SJCRH30 (cell line): ENCODE measurements at places on chromosomes 4 and X. TPM values are rescaled to one million over a fixed set of nuclear protein-coding genes. Genes with fewer than 3 reads are reported as not detected.

- H3K4me1 ChIP-seq = peaks cover 3% of the 10 kb centered on the region
- peak overlapping the region; percentile 75 for H3K27ac ChIP-seq
- no peaks in the 10 kb centered on the region for H3K36me3 ChIP-seq
- peak overlapping the region; percentile 70 for H3K4me3 ChIP-seq
- H3K27me3 ChIP-seq = no peaks in the 10 kb centered on the region
These were observed 58.5 kb downstream of the TSC22D3 start for GRCh38 chrX:107716816-107717700.

Gene OPHN1
- 5.2 and 6.7 TPM in 2 replicates for total RNA-seq

DNA sequence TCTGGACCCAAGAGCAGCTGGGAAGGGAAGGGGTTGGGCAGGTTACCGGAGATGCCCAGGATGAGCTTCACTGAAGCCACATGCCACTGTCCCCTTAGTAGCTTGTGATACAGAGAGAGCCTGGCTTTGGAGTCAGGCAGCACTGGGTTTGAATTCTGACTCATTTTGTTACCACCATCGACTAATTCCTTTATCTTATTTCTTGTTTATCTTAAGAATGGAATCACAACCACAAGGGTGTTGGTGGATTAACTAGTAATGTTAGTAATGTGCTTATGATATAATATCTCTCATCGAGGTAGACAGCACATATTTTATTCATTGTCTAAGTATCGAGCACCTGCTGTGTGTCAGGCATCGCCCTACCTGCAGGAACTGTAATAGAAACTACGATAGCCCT, 17.7 kb upstream of the STX18 start:
- H3K27ac ChIP-seq = no peak overlapping the region
- no peaks in the 10 kb centered on the region for H3K27me3 ChIP-seq
- peaks cover 16% of the 10 kb centered on the region for H3K4me1 ChIP-seq
- no peak for DNase-seq
- no peaks in the 10 kb centered on the region for H3K36me3 ChIP-seq

Gene HTR2C
- 0.04 and 0.05 TPM in 2 replicates for total RNA-seq

Gene UGT2A1
- not detected in 2 replicates for total RNA-seq

DNA sequence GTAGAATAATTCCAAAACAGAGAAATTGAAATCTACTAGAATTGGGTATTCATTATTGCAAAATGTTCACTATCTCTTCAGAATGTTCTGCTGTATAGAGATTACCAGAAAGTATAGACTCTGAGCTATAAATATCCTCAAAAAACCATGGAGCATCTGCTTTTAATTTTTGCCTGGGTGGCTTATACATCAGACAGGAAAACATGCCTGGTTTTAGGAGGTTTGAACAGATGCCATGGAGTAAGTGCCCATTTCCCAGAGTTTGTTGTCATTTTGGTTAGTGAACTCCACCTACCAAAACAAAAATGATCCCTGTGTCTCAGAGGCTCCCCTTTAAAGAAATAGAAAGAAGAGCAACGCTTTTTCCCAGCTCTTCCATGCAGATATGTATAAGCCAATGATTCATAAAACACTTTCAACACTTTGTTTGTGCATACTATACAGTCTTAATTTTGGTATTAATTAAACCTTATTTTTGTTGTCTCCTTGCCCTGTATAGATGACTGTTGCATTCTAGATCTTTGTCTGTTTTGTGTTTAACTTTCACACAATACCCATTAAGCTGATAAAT, 68.7 kb downstream of the MEPE start:
- H3K4me1 ChIP-seq = no peaks in the 10 kb centered on the region
- H3K27me3 ChIP-seq = no peaks in the 10 kb centered on the region; the same call in 1 of the 2 replicates
- no peak overlapping the region for H3K27ac ChIP-seq
- DNase-seq = no peak
- H3K4me3 ChIP-seq = no peak overlapping the region

GRCh38 chr4:5101571-5101970, 50.3 kb downstream of the STK32B start:
- H3K27ac ChIP-seq = no peak overlapping the region
- no peaks in the 10 kb centered on the region for H3K4me1 ChIP-seq
- DNase-seq = no peak

GRCh38 chr4:174935607-174936006, 17.4 kb downstream of the ADAM29 start:
- DNase-seq = no peak
- H3K4me1 ChIP-seq = no peaks in the 10 kb centered on the region
- H3K36me3 ChIP-seq = no peaks in the 10 kb centered on the region
- no peak overlapping the region for H3K27ac ChIP-seq
- H3K4me3 ChIP-seq = no peak overlapping the region
- no peaks in the 10 kb centered on the region for H3K27me3 ChIP-seq

Gene XAGE2
- total RNA-seq = not detected in 2 replicates

Gene F9
- not detected in 2 replicates for total RNA-seq

- DNase-seq = no peak
- H3K36me3 ChIP-seq = no peaks in the 10 kb centered on the region
- H3K27me3 ChIP-seq = no peaks in the 10 kb centered on the region
- no peak overlapping the region for H3K27ac ChIP-seq
- H3K4me3 ChIP-seq = no peak overlapping the region
These were observed 85.1 kb downstream of the PDK3 start for GRCh38 chrX:24550166-24550565.

- H3K4me3 ChIP-seq = no peak overlapping the region
- DNase-seq = no peak
- no peak overlapping the region for H3K27ac ChIP-seq
- no peaks in the 10 kb centered on the region for H3K27me3 ChIP-seq
These were observed 23.6 kb downstream of the PLAC1 start for GRCh38 chrX:134634691-134635090.

Gene WDR17
- total RNA-seq = 1.6 TPM in 2 replicates

Gene RNF128
- not detected in 2 replicates for total RNA-seq

Gene PARM1
- 119 and 128 TPM in 2 replicates for total RNA-seq

DNA sequence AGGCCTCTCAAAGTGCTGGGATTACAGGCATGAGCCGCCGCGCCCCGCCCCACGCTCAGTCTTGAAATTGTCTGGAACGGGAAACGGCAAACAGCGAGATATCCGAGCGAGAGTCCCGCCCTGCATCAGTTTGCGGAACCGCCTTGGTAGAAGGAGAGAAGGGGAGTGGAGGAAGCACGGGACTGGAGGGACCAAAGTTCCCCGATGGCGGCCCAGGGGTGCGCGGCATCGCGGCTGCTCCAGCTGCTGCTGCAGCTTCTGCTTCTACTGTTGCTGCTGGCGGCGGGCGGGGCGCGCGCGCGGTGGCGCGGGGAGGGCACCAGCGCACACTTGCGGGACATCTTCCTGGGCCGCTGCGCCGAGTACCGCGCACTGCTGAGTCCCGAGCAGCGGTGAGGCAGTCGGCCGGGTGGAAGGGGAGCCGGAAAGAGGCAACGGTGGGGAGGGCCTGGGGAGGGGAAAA, at the start of gene BST1:
BST1 (plus strand) TSS at position 125 of the 463 bp plus-strand sequence; CDS start at position 205, 80 bp downstream.
- no peaks in the 10 kb centered on the region for H3K27me3 ChIP-seq
- H3K36me3 ChIP-seq = no peaks in the 10 kb centered on the region
- DNase-seq = peak; percentile 23
- no peak within 1 kb of the TSS for H3K27ac ChIP-seq

GRCh38 chr4:156487107-156487506, 484.5 kb downstream of the PDGFC start:
- H3K4me1 ChIP-seq = no peaks in the 10 kb centered on the region
- DNase-seq = no peak
- H3K27ac ChIP-seq = no peak overlapping the region
- H3K36me3 ChIP-seq = no peaks in the 10 kb centered on the region

GRCh38 chrX:78517124-78517523, 142.0 kb downstream of the RTL3 start:
- H3K4me1 ChIP-seq = no peaks in the 10 kb centered on the region; the same call in none of the 2 replicates
- no peak overlapping the region for H3K4me3 ChIP-seq
- no peak overlapping the region for H3K27ac ChIP-seq

GRCh38 chrX:118239913-118240698, 105.8 kb upstream of the WDR44 start:
- H3K4me3 ChIP-seq = peak overlapping the region; percentile 29
- peak; percentile 90 for DNase-seq
- no peaks in the 10 kb centered on the region for H3K27me3 ChIP-seq
- peak overlapping the region; percentile 86 for H3K27ac ChIP-seq

Gene FAM200B
- 70.3 TPM in 2 replicates for total RNA-seq

Gene MFAP3L
- total RNA-seq = 2.7 and 3.5 TPM in 2 replicates

DNA sequence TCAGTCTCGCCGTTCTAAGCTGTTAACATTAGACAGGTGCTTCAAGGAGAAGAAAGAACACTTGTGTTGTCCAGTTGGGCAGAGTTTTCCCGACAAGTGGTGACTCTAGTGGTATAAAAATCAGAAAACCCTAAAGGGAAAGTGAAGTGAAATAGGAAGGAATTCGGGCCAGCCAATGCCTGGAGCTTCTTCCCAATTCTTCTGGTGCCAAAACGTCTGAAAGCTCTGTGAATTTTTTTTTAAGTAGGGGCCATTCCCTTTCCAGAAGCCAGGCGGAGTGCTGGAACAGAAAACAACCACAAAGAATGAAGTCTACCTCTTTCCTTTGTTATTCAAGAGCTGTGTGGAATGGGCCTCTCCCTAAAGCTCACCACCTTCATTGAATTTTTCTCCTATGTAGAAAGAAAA, 43.1 kb upstream of the PPARGC1A start:
- peak; percentile 19 for DNase-seq
- H3K36me3 ChIP-seq = no peaks in the 10 kb centered on the region
- no peaks in the 10 kb centered on the region for H3K4me1 ChIP-seq
- no peak overlapping the region for H3K27ac ChIP-seq
- H3K27me3 ChIP-seq = no peaks in the 10 kb centered on the region

DNA sequence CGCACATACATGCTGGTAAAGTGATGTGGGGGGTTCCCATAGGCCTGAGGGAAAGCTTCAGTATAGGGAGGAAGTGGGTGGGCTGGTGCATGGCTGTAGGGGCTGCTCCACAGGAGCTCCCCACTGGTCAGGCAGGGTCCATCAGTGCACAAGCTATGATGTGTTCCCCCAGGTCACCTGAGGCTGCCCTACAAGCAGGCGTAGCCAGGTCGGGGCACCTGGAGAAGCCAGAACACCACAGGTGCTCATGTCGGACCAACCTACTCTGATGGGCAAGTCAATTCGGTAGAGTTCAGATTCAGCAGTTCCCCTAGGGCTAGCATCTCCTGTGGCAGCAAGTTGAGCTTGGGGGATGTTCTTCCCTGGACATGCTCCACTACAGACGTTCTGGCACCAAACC, 103.3 kb upstream of the EPHA5 start:
- no peak overlapping the region for H3K4me3 ChIP-seq
- H3K36me3 ChIP-seq = no peaks in the 10 kb centered on the region
- H3K4me1 ChIP-seq = no peaks in the 10 kb centered on the region
- no peaks in the 10 kb centered on the region for H3K27me3 ChIP-seq
- no peak overlapping the region for H3K27ac ChIP-seq
- no peak for DNase-seq

Gene FAM241A
- total RNA-seq = 0.03 and 0.08 TPM in 2 replicates

- DNase-seq = peak; percentile 93
- no peaks in the 10 kb centered on the region for H3K36me3 ChIP-seq
- H3K27ac ChIP-seq = peak overlapping the region; percentile 76
- H3K4me1 ChIP-seq = peaks cover 22% of the 10 kb centered on the region
- H3K4me3 ChIP-seq = no peak overlapping the region
These were observed 5.9 kb upstream of the GRPEL1 start for GRCh38 chr4:7073526-7074390.

- no peaks in the 10 kb centered on the region for H3K4me1 ChIP-seq
- H3K27me3 ChIP-seq = no peaks in the 10 kb centered on the region
- H3K4me3 ChIP-seq = no peak overlapping the region
- DNase-seq = peak; percentile 49
- no peaks in the 10 kb centered on the region for H3K36me3 ChIP-seq
These were observed 78.6 kb upstream of the STS start for GRCh38 chrX:7068939-7069367.

Gene MAPK10
- 35.5 and 46.2 TPM in 2 replicates for total RNA-seq

Gene SLC4A4
- 0.04 and 0.05 TPM in 2 replicates for total RNA-seq

Gene SMIM10L2A
- total RNA-seq = not detected in 2 replicates

GRCh38 chr4:177562163-177562562, 119.9 kb upstream of the AGA start:
- no peaks in the 10 kb centered on the region for H3K4me1 ChIP-seq
- no peak overlapping the region for H3K4me3 ChIP-seq
- H3K27ac ChIP-seq = no peak overlapping the region

DNA sequence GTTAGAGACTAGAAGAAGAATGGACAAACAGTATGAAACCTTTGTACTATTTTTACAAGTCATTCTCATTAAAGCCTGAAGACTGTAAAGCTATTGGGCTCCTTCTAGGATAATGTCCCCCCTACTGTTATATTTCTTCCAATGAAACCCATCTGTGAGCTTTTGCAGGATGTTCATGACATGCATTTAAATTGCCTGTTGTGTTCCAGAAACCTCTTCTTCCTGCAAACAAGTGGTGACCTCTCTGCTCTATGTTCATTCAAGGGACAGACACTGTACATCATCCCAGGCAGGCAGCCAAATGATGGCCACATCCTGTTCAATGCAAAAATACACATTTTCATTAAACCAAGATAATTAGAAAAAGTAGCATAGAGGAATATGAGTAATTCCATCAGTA, 128.0 kb downstream of the C4orf33 start:
- H3K36me3 ChIP-seq = no peaks in the 10 kb centered on the region
- no peak overlapping the region for H3K4me3 ChIP-seq
- no peak for DNase-seq
- H3K27me3 ChIP-seq = no peaks in the 10 kb centered on the region
- H3K27ac ChIP-seq = no peak overlapping the region

DNA sequence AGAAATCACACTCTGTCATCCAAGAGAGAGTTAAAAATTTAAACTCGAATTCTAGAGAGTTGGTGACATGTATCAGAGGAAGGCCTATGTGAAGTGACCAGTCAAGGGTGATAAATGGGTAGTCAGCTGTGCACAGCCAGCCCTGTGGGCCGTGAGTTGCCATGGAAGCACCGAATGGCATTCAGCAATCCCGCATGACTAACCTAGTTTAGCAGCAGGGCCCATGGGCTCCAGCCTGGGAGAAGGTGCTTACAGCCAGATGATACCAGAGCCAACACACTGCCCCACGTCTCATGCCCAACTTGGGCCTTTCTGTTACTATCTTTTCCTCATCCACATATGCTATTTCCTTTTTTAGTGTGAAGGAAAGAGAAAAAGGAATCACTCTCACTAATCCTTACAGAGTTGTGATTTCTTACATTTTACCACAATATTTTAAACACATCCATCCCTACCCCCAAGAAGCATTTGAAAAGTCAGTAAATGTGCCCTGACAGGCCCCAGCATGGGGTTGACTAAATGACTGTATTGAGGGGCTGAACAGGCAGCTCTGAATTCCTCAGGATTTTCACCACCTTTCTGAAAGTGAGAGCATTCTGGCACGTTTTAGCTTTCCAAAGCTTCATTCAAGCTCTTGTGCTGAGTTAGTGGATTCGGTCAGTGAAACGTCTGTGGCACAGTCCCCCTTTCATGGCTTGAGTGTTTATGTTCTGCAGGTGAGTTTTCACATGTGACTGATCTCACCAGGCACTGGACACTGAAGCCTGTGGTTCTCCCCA, 104.2 kb downstream of the AFF1 start:
- peak overlapping the region; percentile 35 for H3K4me3 ChIP-seq
- peak; percentile 98 for DNase-seq
- no peaks in the 10 kb centered on the region for H3K36me3 ChIP-seq

- no peaks in the 10 kb centered on the region for H3K27me3 ChIP-seq
- no peaks in the 10 kb centered on the region for H3K4me1 ChIP-seq
- H3K4me3 ChIP-seq = no peak overlapping the region
- H3K27ac ChIP-seq = no peak overlapping the region
- H3K36me3 ChIP-seq = no peaks in the 10 kb centered on the region
These were observed 18.8 kb downstream of the FRYL start for GRCh38 chr4:48761286-48761685.
